IMR-90 (cell line): ENCODE measurements at places on chromosomes 5 and 9. TPM values are rescaled to one million over a fixed set of nuclear protein-coding genes. Genes with fewer than 3 reads are reported as not detected.

DNA sequence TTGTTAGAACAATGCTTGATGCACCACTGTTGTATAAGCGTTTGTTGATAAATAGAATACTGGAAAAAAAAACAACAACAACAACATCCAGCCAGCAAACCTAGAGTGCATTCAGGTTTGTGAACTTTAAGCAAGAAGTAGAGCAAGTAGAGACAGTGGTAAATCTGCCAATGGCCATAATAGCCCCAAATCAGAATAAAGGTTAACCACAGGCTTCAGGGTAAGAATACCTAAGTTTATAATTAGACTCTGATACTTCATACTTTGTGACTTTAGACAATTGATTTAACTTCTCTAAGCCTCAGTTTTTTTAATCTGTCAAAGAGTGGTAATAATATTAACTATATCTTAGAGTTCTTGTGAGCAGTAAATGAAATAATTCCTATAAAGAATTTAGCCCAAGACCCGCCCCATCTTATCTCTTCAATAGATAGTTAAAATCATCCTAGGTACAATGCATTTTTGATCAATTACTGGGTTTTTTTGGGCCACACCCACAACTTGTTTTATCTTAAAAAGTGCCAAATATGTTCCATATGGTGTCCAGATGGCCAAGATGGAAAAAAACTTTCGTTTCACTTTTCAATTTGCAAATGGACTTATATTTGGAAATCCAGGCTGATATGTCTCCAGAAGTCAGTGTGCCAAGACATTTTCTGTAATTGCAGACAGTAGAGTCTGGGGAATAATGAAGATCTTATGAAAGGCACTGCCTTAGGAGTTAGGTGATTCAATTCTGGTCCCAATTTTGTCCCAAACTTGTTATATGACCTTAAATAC is 24.5 kb upstream of the DPYSL3 start:
- DNase-seq: peak; percentile 77
- peaks cover 10% of the 10 kb centered on the region for H3K4me1 ChIP-seq
- H3K36me3 ChIP-seq: no peaks in the 10 kb centered on the region
- H3K27me3 ChIP-seq: no peaks in the 10 kb centered on the region

GRCh38 chr9:89048616-89049015 is 57.3 kb downstream of the S1PR3 start:
- H3K27ac ChIP-seq: no peak overlapping the region
- H3K27me3 ChIP-seq: no peaks in the 10 kb centered on the region
- no peaks in the 10 kb centered on the region for H3K4me1 ChIP-seq
- H3K36me3 ChIP-seq: peaks cover 19% of the 10 kb centered on the region
- H3K4me3 ChIP-seq: no peak overlapping the region
- no peak for DNase-seq

DNA sequence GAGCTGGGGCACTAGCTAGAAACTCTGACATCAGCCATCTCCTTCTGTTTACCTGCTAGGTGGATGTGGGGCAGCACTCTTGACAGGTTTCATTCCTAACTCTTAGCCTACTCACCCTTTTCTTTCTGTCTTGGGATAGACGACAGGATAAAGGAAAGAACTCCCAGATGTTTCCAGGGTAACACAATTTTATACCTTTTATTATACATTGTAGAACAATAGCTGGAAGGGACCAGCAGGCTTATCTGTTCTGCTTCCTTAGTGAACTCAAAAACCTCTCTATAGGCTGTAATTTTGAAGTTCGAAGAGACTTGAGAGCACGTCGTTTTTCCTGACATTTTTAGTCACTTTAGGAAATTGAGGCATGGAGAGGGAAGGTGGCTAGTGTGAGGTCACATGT is 13.2 kb downstream of the SPTAN1 start:
- no peaks in the 10 kb centered on the region for H3K27me3 ChIP-seq
- H3K27ac ChIP-seq: no peak overlapping the region
- peaks cover 3% of the 10 kb centered on the region; the same call in 1 of the 2 replicates for H3K4me1 ChIP-seq
- H3K4me3 ChIP-seq: no peak overlapping the region

The SPATA31C1 gene
- not detected in 2 replicates for total RNA-seq

The C9orf153 gene
- not detected in 2 replicates for total RNA-seq

The TMEFF1 gene
- total RNA-seq: 0.90 and 1.9 TPM in 2 replicates

The PCDHGA5 gene
- total RNA-seq: 1.7 and 2.0 TPM in 2 replicates

The PRRT1B gene
- total RNA-seq: not detected in 2 replicates

DNA sequence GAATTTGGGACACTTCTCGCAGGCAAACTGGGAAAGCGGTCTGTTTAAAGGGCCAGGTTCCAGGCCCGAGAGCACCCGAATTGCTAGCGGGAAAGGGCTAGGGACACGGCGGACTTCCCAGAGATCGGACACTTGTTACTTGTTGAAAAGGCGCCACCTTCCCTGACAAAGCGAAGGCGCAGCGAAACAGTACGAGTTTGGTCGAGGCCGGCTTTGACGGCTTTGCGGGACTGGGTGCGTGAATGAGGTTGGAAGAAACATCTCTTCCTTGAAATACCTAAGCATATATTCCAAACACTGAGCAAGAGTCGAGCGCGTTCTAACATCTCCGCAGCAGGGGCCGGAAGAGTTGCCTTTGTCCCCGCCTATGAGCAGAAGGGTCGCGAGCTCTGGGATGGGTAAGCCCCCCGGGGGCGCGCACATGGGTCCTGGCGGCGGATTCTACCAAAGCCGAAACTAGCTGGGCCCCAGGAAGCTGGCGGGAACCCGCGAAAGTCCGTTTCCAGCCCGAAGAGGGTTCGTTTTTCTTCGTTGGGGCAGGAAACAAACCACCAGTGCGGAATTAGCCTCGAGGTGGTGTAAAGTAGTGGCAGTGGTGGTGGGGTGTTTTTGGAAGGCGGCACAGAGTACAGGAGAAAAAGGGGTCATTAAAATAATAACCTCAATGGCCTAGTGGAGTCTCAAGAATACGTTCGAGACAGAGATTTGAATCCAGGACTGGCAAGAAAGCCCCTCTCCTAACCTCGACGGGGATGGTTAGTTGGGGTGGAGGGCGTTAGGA is 1.5 kb downstream of the GDNF start:
- peaks cover 5% of the 10 kb centered on the region for H3K4me1 ChIP-seq
- H3K36me3 ChIP-seq: no peaks in the 10 kb centered on the region
- no peak overlapping the region for H3K27ac ChIP-seq
- DNase-seq: peak; percentile 30

DNA sequence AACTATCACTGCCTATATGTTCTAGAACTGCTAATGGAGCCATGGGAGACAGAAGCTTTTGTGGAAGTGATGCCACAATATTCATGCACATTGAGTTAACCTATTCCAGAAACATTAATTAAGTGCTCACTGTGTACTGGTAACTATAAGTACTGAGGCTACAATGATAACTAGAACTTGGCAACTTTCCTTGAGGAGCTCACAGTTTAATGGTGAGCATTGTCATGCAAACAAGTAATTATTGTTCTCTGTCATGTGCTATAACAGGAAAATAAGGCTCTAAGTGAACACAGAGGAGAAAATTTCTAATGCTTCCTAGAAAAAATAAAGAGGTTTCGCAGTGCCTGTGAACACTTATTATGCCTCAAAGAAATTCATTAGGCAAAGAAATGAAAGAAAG is 142.2 kb downstream of the BAAT start:
- no peak for DNase-seq
- H3K36me3 ChIP-seq: no peaks in the 10 kb centered on the region
- no peak overlapping the region for H3K4me3 ChIP-seq
- no peak overlapping the region for H3K27ac ChIP-seq
- no peaks in the 10 kb centered on the region for H3K4me1 ChIP-seq

The PCDHGB3 gene
- total RNA-seq: 5.9 and 6.7 TPM in 2 replicates

The SCGB3A2 gene
- not detected in 2 replicates for total RNA-seq

The SARDH gene
- total RNA-seq: 4.7 and 5.0 TPM in 2 replicates

The SLC28A3 gene
- 1.9 and 2.2 TPM in 2 replicates for total RNA-seq

The PHF24 gene
- total RNA-seq: not detected in 2 replicates

- DNase-seq: peak; percentile 53
- no peaks in the 10 kb centered on the region for H3K27me3 ChIP-seq
- H3K27ac ChIP-seq: no peak overlapping the region
These were observed 34.3 kb upstream of the FSD1L start for GRCh38 chr9:105413525-105413924.

GRCh38 chr9:12847561-12847960 is 72.7 kb downstream of the LURAP1L start:
- DNase-seq: peak; percentile 53
- no peaks in the 10 kb centered on the region for H3K27me3 ChIP-seq
- H3K36me3 ChIP-seq: no peaks in the 10 kb centered on the region

The PPP2R2B gene
- total RNA-seq: not detected in 2 replicates

- H3K4me3 ChIP-seq: no peak overlapping the region
- no peaks in the 10 kb centered on the region for H3K27me3 ChIP-seq
- DNase-seq: no peak
- peaks cover 4% of the 10 kb centered on the region for H3K4me1 ChIP-seq
- H3K27ac ChIP-seq: no peak overlapping the region
- H3K36me3 ChIP-seq: no peaks in the 10 kb centered on the region
These were observed 473.6 kb downstream of the DMAC1 start for GRCh38 chr9:7325995-7326394.

DNA sequence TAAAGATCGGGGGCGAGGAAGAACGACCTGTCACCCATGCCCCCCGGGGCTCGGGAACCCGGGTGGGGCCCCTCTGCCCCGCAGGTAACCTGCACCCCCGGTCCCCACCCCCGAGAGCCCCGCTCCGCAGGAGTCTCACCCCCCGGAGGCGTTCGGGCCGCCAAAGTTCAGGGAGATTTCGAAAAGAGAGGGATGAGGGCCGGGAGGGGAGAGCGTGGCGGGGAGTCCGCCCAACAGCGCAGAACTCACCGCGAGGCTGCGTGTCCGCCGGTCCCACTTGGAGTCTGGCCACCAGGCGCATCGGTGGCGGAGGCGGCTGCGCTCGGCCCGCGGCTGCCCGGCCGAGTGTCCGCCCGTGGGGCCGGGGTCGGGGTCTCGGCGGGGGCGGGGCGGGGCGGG is at the start of gene PHF19:
Gene PHF19 (minus strand): TSS at position 347 of the 399 bp plus-strand sequence. CDS start 2,447 bp downstream, outside the sequence.
- H3K4me3 ChIP-seq: peak within 1 kb of the TSS; percentile 59
- no peak for DNase-seq
- H3K4me1 ChIP-seq: peaks cover 15% of the 10 kb centered on the region
- H3K36me3 ChIP-seq: peaks cover 14% of the 10 kb centered on the region

DNA sequence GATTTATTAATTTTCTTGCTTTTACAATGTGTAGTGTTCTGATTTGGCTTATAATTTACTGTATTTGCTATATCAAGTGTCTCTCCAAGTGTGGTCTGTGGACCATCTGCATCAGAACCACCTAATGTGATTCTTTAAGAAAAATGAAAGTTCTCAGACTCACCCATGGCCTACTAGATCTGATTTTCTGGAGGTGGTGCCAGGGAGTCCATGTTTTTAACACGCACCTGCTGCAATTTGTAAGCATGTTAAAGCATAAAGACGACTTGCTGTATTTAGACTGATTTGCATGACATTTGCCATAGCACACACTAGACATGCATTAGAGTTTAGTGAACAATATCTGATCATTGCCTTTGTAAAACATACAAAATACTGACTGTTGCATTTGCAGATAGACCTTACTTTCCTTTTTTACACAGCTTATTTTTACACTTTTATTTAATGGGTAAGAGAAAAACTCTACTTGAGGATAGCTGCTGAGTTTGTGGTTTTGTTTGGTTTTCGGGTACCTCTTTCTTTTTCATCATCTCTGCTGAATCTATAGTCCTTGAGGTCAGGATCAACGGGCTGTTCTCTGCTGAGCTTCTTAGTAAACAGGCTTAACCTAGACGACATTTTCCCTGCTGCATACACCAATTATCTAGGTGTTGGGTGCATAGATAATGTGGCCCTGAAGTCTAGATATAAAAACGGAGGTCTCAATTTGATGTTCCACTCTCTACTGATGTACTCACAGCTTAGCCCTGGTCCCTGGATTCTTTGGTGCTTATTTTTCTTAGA is 138.0 kb upstream of the ZNF366 start:
- H3K4me3 ChIP-seq: no peak overlapping the region
- no peak overlapping the region for H3K27ac ChIP-seq
- no peak for DNase-seq
- peaks cover 4% of the 10 kb centered on the region for H3K4me1 ChIP-seq

- H3K4me3 ChIP-seq: no peak overlapping the region
- H3K4me1 ChIP-seq: peaks cover 3% of the 10 kb centered on the region; the same call in 1 of the 2 replicates
- DNase-seq: peak; percentile 49
These were observed 4.8 kb downstream of the ATP6V1G1 start for GRCh38 chr9:114592356-114592755.

The RMND5B gene
- total RNA-seq: 11.7 and 14.0 TPM in 2 replicates

DNA sequence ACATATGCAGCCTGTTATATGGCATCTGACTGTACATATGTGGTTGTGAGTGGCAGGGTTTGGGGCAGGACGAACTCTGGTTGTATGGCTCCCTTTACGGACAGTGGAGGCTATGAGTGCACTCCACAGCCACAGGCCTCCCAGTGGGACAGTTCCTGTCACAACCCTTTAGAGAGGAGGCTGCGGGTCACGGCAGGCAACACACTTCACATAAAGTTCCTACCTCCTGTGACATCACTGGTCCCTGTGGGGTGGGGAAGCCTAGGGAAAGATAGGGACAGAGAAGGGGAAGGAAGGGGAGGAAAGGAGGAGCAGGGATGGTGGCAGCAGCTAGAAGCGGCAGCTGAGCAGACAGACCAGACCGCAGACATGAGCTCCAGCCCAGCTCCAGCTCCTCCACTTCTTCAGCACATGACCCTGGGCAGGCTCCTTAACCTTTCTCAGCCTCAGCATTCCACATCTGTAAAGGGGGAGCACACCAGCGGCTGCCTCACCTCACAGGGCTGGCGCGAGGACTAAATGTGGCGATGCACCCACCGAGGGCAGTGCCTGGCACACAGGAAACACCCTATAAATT is 27.4 kb upstream of the CORO2A start:
- DNase-seq: no peak
- no peaks in the 10 kb centered on the region for H3K27me3 ChIP-seq
- H3K4me3 ChIP-seq: no peak overlapping the region
- peak overlapping the region; percentile 16; the same call in 1 of the 2 replicates for H3K27ac ChIP-seq
- peaks cover 22% of the 10 kb centered on the region for H3K4me1 ChIP-seq
- peaks cover 10% of the 10 kb centered on the region for H3K36me3 ChIP-seq

GRCh38 chr9:135980926-135981630 is 19.9 kb upstream of the UBAC1 start:
- no peaks in the 10 kb centered on the region for H3K36me3 ChIP-seq
- no peak overlapping the region for H3K4me3 ChIP-seq
- peaks cover 22% of the 10 kb centered on the region for H3K27me3 ChIP-seq

DNA sequence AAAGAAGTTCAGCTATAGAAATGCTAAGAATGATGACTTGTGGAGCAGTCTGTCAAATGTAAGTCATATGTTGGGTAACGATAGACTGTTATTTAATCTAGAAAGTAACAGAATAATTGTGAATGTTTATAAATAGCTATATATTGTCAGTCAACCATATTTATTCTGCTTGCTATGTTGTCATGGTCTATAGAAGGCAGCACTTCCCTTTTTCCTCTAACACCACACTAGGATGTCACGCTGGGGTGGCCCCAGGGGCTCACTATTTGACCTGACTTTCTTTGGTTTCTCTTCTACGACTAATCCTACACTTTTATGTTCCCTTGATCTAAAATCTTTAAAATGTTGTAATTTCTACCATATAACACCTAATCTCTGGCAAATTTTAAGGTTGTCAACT is 20.5 kb downstream of the ERAP2 start:
- H3K27me3 ChIP-seq: no peaks in the 10 kb centered on the region
- H3K36me3 ChIP-seq: no peaks in the 10 kb centered on the region
- no peak for DNase-seq
- no peak overlapping the region for H3K27ac ChIP-seq
- no peak overlapping the region for H3K4me3 ChIP-seq
